Endodermal cell (in vitro differentiated cells): ENCODE measurements at places on chromosomes 5 and 9. TPM values are rescaled to one million over a fixed set of nuclear protein-coding genes. Genes with fewer than 3 reads are reported as not detected.

GRCh38 chr5:15574806-15575325 is 74.9 kb downstream of the FBXL7 start:
- H3K4me3 ChIP-seq, result no peak overlapping the region
- H3K27ac ChIP-seq, result no peak overlapping the region
- H3K36me3 ChIP-seq, result no peaks in the 10 kb centered on the region
- no peaks in the 10 kb centered on the region for H3K27me3 ChIP-seq
- H3K4me1 ChIP-seq, result no peaks in the 10 kb centered on the region

GRCh38 chr9:15205632-15206420 is 101.2 kb downstream of the TTC39B start:
- H3K27ac ChIP-seq, result no peak overlapping the region
- H3K4me3 ChIP-seq, result no peak overlapping the region
- no peak for DNase-seq
- no peaks in the 10 kb centered on the region for H3K27me3 ChIP-seq
- no peaks in the 10 kb centered on the region for H3K4me1 ChIP-seq
- peaks cover 77% of the 10 kb centered on the region for H3K36me3 ChIP-seq

DNA sequence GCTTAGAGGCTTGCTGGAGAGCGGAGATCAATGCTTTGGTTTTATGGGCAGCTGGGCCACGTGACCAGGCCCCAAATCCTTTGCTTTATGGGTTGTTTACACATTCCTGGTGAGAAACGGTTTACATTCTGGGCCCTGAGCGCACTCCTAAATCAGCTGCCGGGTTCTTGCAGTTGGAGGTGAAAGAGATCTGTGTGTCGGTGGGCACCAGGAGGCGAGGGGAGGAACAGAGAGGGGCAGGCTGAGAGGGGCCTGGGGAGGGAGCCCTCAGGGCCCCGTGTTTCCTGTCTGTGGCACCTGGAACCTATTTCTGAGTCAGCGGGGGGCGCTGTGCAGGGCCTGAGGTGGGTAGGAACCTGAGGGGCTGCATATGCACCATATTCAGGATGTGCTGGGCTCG is 63.5 kb upstream of the HAND1 start:
- DNase-seq, result peak; percentile 73
- H3K36me3 ChIP-seq, result no peaks in the 10 kb centered on the region
- H3K27ac ChIP-seq, result no peak overlapping the region
- no peaks in the 10 kb centered on the region for H3K27me3 ChIP-seq

DNA sequence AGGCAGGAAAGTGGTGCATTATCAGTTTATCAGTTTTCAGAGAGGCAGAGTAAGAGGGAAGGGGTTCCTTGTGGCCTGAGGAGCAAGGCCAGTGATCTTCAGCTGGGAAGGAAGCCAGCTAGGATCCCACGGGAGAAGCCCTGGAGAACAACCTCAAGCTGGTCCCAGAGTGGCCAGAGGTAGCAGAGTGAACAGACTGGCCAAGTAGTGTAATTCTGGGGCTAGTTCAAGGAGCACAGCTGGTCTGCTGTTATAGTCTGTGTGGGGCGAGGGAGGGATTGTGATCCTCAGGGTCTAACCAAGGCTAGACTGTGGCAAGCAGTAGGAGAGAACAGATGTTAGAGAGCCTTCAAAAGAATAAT is 164.6 kb downstream of the CARTPT start:
- no peaks in the 10 kb centered on the region for H3K27me3 ChIP-seq
- no peaks in the 10 kb centered on the region for H3K36me3 ChIP-seq
- DNase-seq, result no peak
- H3K4me1 ChIP-seq, result peaks cover 3% of the 10 kb centered on the region

- peaks cover 23% of the 10 kb centered on the region for H3K36me3 ChIP-seq
- peak overlapping the region; percentile 81 for H3K4me3 ChIP-seq
- peak overlapping the region; percentile 56 for H3K27ac ChIP-seq
- H3K27me3 ChIP-seq, result no peaks in the 10 kb centered on the region
These were observed 73.2 kb downstream of the PIK3R1 start for GRCh38 chr5:68288707-68289134.

GRCh38 chr5:139181835-139182452 is 16.2 kb downstream of the SIL1 start:
- no peak for DNase-seq
- H3K27me3 ChIP-seq, result no peaks in the 10 kb centered on the region
- no peaks in the 10 kb centered on the region for H3K36me3 ChIP-seq

DNA sequence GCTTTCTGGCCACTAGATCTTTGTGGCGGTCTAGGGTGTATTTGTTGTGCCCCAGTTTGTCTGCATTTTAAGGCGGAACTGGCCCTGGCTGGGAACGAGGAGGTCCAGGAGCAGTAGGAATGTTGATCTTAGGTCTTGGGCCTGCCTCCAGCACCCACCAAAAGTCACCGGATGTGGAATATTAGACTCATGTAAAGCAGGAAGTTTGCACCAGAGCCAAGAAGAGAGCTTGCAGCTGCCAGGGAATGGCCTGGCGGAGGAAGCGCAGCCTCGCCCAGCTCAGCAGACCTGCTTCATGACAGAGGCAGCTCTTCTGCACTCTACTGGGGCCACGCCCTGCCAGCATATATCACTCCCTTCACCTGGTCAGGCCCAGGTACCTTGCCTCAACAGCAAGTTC is 3.3 kb downstream of the GPX3 start:
- DNase-seq, result no peak
- no peaks in the 10 kb centered on the region for H3K4me1 ChIP-seq
- H3K4me3 ChIP-seq, result no peak overlapping the region
- H3K27me3 ChIP-seq, result no peaks in the 10 kb centered on the region
- no peak overlapping the region for H3K27ac ChIP-seq

GRCh38 chr9:83569326-83569725 is 31.1 kb upstream of the FRMD3 start:
- H3K36me3 ChIP-seq, result no peaks in the 10 kb centered on the region
- H3K4me3 ChIP-seq, result no peak overlapping the region
- no peak for DNase-seq
- H3K27me3 ChIP-seq, result no peaks in the 10 kb centered on the region

GRCh38 chr9:130111786-130112537 is 58.3 kb downstream of the GPR107 start:
- DNase-seq, result no peak
- no peaks in the 10 kb centered on the region for H3K27me3 ChIP-seq
- H3K36me3 ChIP-seq, result peaks cover 67% of the 10 kb centered on the region
- H3K4me3 ChIP-seq, result no peak overlapping the region

GRCh38 chr5:64018966-64019365 is 56.7 kb upstream of the HTR1A start:
- no peak overlapping the region for H3K27ac ChIP-seq
- H3K27me3 ChIP-seq, result peaks cover 79% of the 10 kb centered on the region
- H3K4me1 ChIP-seq, result no peaks in the 10 kb centered on the region
- DNase-seq, result no peak
- no peak overlapping the region for H3K4me3 ChIP-seq
- H3K36me3 ChIP-seq, result no peaks in the 10 kb centered on the region

GRCh38 chr9:121781145-121781548 is 129.7 kb downstream of the DAB2IP start:
- H3K4me3 ChIP-seq, result no peak overlapping the region
- H3K4me1 ChIP-seq, result no peaks in the 10 kb centered on the region
- no peaks in the 10 kb centered on the region for H3K27me3 ChIP-seq
- H3K27ac ChIP-seq, result peak overlapping the region; percentile 24

DNA sequence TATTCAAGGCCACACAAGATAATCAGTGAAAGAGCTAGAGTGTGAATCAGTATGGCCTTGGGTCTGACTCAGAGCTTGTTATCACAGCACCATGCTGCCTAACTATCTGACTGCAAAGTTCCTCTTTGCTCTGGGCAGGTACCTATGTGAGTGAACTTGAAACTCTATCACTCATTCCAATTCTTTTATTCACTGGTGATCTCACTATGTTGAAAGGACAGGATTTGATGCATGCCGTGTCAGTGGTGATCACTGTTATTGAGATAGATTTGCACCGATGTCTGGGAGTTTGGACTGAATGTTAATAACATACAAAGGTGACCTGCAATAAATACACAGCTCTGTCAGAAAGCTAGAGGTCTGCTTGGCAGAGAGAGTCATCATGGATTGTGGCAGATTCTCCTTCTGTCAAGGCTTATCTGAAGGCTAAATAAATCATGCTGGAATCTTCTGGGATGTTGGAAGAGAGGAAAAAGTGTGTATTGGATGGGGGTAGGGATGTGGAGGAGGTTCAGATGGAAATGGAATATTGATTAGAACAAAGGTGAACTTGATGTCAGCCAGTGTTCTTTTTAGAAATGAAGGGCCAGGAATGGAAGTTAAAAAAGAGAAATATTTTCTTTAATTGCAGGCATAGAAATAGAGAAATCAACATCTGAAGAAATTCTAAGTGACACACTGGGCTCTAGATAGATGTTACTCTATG is 91.8 kb upstream of the TNC start:
- no peak for DNase-seq
- no peak overlapping the region for H3K4me3 ChIP-seq
- H3K4me1 ChIP-seq, result peaks cover 20% of the 10 kb centered on the region
- H3K27ac ChIP-seq, result no peak overlapping the region
- H3K36me3 ChIP-seq, result no peaks in the 10 kb centered on the region

- DNase-seq, result no peak
- H3K27me3 ChIP-seq, result peaks cover 10% of the 10 kb centered on the region
- no peaks in the 10 kb centered on the region for H3K36me3 ChIP-seq
These were observed 79.4 kb upstream of the IFNE start for GRCh38 chr9:21561502-21561901.

GRCh38 chr9:2621722-2622460 is at the start of gene VLDLR:
Gene VLDLR (plus strand): TSS chr9:2621787. CDS start chr9:2622190, 403 bp downstream.
- peak within 1 kb of the TSS; percentile 9 for H3K27ac ChIP-seq
- peaks cover 6% of the 10 kb centered on the region for H3K27me3 ChIP-seq
- H3K36me3 ChIP-seq, result peaks cover 13% of the 10 kb centered on the region
- peaks cover 15% of the 10 kb centered on the region for H3K4me1 ChIP-seq
- DNase-seq, result peak; percentile 87

DNA sequence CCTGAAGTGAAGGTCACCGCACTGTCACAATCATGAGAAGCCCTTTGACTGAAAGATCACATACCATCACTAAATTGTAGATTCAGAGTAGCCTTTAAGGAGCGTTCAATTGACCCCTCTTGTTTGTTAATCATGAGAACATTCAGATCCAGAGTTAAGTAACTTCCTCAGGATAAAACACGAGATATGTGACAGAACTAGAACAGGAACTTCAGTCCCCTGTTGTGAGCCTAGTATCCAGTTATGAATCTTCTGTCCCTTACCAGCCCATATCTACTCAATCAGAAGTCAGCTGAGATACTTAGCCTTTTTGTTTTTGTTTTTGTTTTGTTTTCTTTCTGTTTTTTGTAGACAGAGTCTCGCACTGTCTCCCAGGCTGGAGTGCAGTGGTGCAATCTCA is 547.3 kb downstream of the DTWD2 start:
- no peak overlapping the region for H3K4me3 ChIP-seq
- H3K27ac ChIP-seq, result no peak overlapping the region
- H3K27me3 ChIP-seq, result no peaks in the 10 kb centered on the region
- H3K36me3 ChIP-seq, result no peaks in the 10 kb centered on the region

The TGFBR1 gene
- total RNA-seq, result 74.2 to 78.8 TPM (median 74.8 TPM) in 3 replicates

The RFK gene
- total RNA-seq, result 16.5 TPM in 2 replicates

The C9orf43 gene
- 0.28 to 1.1 TPM (median 0.69 TPM) in 3 replicates for total RNA-seq

The PCDHB12 gene
- 4.7 and 5.0 TPM in 2 replicates for total RNA-seq

The MVB12B gene
- 12.4 to 22.5 TPM (median 18.6 TPM) in 3 replicates for total RNA-seq

The SPINK13 gene
- total RNA-seq, result not detected in 2 replicates

The ARHGEF39 gene
- total RNA-seq, result 10.0 to 37.3 TPM (median 36.4 TPM) in 3 replicates
